Stimulated activated CD4-positive, alpha-beta T cell treated with anti-CD3 and anti-CD28 coated beads, TNF-alpha, amount 100 ng/mL, for 24 hours (primary cell): ENCODE measurements at places on chromosomes 12 and 14.

DNA sequence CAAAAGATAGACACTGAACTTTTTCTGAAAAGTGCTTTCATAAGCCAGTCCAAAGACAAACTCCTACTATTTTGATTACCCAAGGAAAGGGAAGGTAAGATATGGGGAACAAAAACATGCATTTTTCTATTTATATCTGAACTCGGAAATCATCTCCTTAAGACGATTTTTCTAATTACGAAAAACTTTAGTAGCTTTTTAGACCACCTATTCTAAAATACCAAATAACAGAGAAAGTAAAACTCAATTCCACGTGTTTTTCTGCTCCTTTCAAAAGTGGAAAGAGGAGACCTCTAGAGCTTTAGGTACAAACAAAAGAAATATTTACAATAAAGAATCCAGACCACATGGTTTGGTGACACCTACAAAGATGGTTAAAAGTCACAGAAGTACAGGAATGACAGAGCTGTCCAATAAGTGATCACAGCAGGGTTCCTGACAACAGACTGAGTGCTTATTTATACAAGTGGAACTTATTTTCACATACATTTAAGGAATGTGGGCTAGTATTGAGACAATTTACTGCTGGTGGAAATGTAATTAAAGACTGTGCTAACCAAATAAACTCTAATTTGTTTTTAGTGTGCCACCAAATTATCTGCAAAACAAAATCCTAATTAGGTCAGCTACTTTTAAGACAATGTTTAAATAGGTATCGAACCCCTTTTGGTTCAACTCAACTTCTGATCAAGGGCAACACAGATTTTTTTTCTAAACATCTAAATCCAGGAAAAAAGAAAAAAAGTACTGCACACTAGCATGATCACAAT lies 2.4 kb downstream of the LRIG3 start:
- DNase-seq = no peak

- no peak for DNase-seq
Measured at GRCh38 chr14:75310295-75311111, 31.9 kb downstream of the FOS start.

- no peak for DNase-seq
Measured at GRCh38 chr12:11718768-11719253, 69.3 kb downstream of the ETV6 start.

- no peak for DNase-seq
Measured at GRCh38 chr14:36570065-36570464, 12.3 kb downstream of the NKX2-8 start.

DNA sequence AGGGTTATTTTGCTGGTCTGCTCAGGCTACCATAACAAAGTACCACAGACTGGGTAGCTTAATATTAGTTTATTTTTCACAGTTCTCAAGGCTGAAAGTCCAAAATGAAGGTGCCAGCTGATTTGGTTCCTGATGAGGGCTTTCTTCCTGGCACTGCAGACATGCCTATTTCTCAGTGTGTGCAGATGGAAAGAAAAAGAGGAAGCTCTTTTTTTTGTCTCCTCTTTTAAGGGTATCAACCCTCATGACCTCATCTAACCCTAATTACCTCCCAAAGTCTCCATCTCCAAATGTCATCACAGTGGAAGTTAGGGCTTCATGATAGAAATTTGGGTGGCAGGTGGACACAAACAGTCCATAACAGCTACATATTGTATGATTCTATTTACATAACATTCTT lies 25.0 kb upstream of the POLR3B start:
- DNase-seq = no peak

GRCh38 chr12:54475537-54475936 lies 2.1 kb upstream of the GTSF1 start:
- no peak for DNase-seq
